ENCODE measurements at places on chromosomes 4 and X. TPM values are rescaled to one million over a fixed set of nuclear protein-coding genes. Genes with fewer than 3 reads are reported as not detected.

Gene P2RY4
- 1.4 TPM for total RNA-seq

Gene PRIMPOL
- 35.7 TPM for total RNA-seq

Gene SLC2A9
- 9.1 TPM for total RNA-seq

Gene ALG13
- total RNA-seq, result 43.3 TPM

Gene PNCK
- 1.2 TPM for total RNA-seq

Gene SRPX
- 65.9 TPM for total RNA-seq

Gene HAUS3
- total RNA-seq, result 12.9 TPM

Gene HSFX4
- total RNA-seq, result not detected

Gene DUX4
- total RNA-seq, result not detected

Gene MXD4
- total RNA-seq, result 105 TPM

Gene VEGFC
- total RNA-seq, result 20.4 TPM

Gene PHOX2B
- total RNA-seq, result not detected

Gene NDNF
- total RNA-seq, result 1.5 TPM

Gene UCHL1
- 64.7 TPM for total RNA-seq
